Stimulated activated CD8-positive, alpha-beta memory T cell treated with anti-CD3 and anti-CD28 coated beads, Interleukin-15, amount 100 ng/mL, for 1 hour (primary cell): ENCODE measurements at places on chromosomes 2 and 18.

- no peak for DNase-seq
Measured at GRCh38 chr2:41922177-41922576, 125.6 kb upstream of the PKDCC start.

GRCh38 chr2:118845005-118845521 lies 2.4 kb downstream of the EN1 start:
- DNase-seq = no peak

GRCh38 chr2:44623622-44624351 lies 262.0 kb downstream of the CAMKMT start:
- no peak for DNase-seq

DNA sequence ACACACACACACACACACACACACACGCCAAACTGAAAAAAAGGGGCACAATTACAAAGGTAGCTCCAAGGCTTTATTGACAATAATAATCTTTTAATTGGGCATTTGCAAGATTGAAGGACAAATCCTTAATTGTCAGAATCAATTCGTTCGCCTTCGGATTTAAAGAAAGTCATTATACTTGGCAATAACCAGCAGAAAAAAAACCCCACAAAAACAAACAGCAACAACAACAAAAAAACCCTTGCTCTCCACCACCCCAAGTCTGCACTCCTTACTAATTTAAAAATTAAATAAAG lies 1.8 kb upstream of the HOXD8 start:
- no peak for DNase-seq
